NCI-H2171 treated with DMSO at 0.1 percent for 48 hours (cell line): ENCODE measurements at places on chromosomes 16 and 17.

GRCh38 chr16:11796227-11797165 is 562 bp downstream of the ZC3H7A start:
- DNase-seq, result no peak

DNA sequence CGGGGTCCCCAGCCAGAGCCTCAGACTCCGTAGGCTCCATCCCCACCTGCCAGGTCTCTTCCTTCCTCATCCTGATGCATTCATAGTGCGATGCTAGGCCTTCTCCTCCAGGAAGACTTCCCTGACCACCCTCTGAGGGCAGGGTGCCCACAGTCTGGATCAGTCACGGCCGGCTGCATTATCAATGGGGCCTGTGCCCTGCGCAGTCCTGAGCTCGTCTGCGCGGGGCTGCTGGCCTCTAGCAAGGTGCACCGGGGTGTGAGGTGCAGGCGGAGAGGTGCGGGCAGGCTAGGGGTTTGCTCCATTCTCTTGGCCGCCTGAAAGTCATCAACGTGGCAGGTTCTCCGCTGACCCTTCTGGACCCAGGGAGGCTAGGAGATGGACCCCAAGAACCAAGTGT is 56.9 kb upstream of the ACSF3 start:
- DNase-seq, result no peak

DNA sequence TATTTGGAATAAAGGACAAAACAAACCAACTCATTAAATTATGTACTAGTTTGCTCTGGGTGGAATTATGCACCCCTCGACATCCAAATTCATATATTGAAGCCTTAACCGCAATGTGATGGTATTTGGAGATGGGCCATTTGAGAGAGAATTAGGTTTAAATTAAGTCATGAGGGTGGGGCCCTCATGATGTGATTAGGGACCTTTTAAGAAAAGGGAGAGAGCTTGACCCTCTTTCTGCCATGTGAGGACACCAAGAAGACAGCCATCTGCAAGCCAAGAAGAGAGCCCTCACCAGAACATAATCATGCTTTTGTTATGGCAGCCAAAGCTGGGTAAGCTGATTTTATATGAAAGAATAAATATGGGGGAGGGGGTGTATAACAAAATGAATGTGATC is 2.0 kb downstream of the C16orf87 start:
- no peak for DNase-seq

DNA sequence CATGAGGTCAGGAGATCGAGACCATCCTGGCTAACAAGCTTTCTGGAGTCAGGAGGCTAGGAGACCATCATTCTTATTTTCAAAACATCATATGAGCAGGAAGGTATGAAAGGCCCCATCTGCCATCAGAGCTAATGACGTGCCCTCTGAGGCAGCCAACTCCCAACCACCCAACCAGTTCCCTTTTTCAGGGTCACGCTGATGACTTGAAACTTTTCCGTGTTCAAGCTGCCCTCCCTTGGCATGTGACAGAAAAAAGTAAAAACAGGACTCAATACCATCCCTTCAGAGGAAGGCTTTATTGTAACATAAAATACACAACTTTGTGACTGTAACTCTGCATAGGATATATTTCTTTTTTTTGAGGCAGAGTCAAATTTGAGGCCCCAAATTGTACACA is 4.6 kb upstream of the GHDC start:
- DNase-seq, result no peak

DNA sequence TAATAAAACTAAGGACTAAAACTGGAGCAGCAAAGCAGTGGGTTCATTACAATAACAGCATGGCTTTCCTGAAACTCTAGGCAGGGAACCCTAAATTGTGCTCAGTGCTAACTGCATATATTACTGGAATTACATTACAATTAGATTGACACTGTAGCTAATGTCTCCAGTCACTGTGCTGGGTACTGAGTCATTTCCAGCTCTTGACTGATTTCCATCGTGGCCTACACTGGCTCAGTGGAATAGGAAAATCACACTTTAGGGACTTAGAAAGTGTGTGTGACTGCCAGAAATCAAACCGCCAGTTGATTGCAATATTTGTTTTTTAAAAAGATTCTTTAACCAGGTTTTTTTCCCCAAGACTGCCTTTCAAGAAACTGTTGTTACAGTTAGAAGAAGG is 1447.4 kb upstream of the GOT2 start:
- DNase-seq, result no peak

DNA sequence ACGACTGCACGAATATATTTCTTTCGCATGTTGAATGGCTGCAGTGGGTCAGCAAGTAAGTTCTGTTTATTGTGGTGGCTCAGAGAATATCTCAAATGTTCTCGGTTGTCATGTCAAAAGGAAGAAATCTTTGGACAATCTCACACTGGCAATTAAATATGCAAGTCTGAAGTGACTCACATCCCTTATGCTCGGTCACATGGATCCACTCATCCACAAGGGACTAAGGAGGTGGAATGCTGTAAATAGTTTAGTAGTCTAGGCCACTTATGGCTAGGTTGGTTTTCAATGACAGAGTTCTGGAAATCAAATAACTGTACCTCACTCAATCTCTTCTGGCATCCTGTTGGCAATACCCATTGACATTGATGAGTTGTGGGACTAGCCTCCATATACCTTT is 33.0 kb upstream of the PMP22 start:
- no peak for DNase-seq

- DNase-seq, result no peak
Observed at GRCh38 chr16:67713647-67714273, 5.4 kb downstream of the GFOD2 start.

GRCh38 chr16:51822471-51822870 is 671.4 kb upstream of the SALL1 start:
- DNase-seq, result no peak

DNA sequence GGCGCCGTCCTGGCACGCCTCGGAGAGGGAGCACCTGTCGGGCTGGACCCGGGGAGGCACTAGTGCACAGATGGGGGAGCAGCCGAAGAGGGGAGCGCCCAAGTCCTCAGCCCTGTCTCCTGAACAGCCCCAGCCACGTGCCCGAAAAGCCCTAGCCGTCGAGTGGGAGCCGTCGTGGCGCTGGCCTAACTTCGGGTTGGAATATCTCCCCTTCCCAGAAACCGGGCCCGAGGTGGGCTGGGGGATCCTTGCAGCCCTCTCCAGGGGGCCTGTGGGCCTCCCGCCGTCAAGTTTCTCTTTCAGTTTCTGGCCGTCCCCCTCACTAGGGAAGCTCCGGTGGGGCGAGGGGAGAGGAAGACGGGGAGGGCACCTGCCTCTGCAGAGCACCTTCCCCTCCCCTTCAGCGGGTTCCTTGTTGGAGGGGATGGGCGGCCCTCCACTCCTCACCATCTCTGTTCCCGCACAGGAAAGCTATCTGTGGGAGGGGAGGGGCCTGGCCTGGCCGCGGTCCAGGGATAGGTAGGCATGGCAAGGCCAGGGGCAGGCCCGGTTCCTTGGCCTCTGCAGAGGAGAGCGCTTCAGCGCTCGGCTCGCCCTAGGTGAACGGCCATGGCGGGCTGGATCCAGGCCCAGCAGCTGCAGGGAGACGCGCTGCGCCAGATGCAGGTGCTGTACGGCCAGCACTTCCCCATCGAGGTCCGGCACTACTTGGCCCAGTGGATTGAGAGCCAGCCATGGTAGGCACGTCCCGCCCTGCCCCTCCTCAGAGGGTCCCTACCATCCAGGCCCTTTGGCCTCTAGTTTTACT is 709 bp downstream of the STAT5A start:
- DNase-seq, result no peak

DNA sequence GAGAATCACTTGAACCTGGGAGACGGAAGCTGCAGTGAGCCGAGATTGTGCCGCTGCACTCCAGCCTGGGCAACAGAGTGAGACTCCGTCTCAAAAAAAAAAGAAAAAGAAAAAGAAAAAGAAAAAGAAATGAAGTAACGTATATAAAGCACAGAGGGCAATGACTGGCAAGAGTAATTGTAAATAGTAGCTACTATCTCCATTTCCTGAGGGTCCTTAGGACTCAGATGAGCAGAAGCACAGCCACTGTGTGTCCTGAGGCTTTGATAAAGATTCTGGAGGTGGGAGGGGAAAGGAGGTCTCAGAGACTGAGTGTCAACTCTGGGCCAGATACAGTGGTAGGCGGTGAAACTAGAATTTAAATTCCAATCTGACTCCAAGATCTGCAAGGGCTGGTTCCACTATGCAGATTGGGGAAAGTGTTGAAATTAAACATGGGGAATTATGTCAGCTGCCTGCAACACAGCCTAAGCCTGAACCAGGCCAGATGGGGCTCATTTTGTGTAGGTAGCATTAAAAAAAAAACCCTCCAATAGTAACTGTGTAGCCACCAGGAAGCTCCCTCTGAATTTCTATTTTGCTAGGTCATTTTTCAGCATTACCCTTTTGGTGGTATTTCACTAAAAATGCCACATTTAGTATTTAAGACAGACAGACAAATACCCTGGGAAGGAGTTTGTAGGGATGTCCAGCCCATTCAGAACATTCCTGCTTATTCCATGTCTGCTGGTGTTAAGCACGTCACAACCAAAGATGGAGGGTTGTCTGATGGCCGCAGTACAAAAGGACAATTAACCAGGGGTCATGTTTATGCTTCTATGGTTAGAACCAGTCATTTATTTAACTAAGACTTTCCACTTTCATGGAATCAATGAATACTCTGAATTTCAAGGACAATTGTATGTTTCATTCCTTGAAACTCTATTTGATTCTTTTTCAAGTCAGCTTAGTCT is 46.1 kb downstream of the TBX4 start:
- peak; percentile 45 for DNase-seq

DNA sequence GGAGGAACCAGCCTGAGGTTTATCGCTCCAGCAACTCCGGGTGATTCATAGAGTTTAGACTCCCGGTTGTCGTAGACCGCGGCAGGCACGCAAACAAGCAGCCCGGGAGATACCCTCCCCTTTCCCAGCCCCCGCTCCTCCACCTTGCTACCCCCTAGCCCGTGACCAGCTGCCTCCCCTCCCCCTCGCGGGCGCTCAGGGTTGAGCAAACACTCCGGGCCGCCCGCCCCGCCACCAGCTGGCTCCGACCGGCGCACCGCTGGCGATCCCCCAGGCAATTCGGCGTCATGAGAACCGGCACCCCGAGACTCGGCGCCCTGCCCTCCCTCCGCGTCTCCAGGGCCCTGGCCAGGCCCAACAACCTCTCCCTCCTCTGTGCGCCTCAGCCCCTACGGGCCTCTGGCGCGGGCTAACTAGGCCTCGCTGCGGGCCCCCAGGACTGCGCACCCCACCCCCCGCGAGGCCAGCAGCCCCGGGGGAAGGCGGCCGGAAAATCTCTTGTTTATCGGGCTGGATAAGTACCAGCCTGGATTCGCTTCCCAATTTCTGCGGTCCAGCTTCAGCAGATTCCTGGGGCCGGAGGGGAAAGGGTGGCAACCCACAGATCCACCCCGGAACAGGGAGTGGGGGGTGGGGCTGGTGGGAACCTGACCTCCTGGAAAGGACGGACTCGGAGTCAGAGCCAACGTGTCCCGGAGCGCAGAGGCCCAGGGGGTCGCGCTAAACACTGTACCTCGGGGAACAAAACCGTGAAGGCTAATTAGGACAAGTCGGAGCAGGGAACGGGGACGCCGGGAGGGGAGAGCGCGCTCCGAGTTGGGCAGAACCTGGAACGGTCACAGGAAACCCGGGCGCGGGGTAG is 951 bp upstream of the GPRC5C start:
- DNase-seq, result peak; percentile 87

- no peak for DNase-seq
Observed at GRCh38 chr16:66619534-66620428, 15.3 kb downstream of the CMTM3 start.
